HS-27A (cell line): ENCODE measurements at places on chromosomes 6 and 20.

DNA sequence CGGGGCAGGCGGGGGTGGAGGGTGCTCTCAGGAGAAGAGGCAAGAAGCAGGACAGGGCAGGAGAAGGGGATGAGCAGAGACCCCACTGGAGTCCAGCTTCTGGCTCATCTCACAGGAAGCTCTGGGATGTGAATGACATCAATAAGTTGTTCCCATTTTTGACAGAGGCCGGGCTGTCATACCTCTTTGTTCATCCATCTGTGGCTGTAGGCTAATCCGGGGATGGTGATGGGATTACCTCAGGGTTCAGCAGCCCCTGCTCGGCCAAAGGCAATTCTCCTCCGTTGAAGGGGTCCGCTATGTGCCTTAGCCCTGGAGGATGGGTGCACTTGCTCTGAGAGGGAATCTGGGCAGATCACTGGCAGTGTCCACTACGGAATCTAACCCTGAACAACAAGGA, 3.3 kb upstream of the TMC2 start:
- no peak for DNase-seq

GRCh38 chr20:17749978-17750721, 50.4 kb downstream of the BANF2 start:
- no peak for DNase-seq

DNA sequence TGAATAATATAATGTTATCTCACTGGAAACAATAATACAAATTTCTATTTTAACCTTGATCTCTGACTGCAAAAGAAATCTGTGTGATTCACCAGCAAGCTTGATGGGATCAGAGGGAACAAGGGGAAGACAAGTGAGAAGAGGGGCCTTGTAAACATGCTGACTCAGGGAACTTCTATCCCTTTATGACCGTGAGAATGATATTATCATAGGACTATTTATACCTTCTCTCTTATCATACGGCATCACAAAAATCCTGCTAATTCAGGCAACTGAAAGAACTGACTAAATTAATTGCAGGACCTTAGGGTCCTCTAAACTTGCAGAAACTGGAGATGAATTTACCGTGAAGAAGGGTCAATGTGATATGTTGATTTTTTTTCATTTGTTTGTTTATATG, 173.3 kb downstream of the PTPRK start:
- DNase-seq = no peak

DNA sequence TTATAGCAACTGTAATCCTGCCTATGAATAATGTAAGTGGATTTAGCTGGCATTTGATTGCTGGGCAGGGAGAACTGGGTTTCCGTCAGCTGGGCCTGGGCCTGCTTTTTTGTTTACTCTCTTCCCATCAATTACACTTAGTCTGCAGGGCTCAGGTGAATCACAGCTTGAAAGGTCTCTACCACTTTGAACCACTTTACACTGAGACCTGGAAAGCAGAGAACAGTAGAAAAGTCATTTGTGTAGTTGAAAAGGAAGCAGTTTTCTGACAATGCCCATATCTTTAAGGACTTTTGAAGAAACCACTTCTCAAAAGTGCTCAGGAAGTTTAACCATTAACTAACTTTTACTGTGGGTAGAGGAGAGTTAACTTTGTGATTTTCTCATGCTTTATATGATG, 315.4 kb upstream of the SASH1 start:
- no peak for DNase-seq

DNA sequence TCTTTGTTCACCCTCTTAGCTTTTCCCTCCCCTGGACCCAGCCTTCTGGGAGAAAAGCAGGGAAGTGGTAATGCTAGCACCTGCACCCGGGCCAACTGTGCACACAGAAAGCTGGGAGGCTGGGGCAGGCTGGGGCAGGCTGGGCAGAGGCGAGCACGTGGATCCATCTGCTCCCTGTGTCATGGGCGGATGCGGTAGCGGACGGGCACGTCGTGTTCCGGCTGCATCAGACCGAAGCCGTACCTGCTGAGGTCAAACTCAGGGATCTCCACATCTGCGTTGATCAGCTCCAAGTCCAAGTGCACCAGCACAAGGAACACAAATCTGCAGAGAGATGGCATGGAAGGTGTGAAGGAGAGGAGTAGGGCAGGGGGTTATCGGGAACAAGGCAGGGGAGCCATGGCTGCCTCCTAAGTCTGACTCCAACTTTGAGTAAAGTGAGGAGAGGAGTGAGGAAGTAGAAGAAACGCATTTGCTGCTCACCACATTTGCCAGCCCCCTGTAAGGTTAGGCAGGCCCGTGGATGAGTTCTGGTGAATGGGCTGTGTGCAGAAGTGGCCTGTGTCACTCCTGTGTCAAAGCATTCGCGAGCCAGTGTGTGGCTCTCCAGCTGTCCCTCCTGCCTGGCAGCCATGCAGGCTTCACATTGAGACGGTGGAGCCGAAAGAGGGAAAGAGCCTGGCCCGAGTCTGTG, 25.4 kb upstream of the KCNB1 start:
- no peak for DNase-seq

DNA sequence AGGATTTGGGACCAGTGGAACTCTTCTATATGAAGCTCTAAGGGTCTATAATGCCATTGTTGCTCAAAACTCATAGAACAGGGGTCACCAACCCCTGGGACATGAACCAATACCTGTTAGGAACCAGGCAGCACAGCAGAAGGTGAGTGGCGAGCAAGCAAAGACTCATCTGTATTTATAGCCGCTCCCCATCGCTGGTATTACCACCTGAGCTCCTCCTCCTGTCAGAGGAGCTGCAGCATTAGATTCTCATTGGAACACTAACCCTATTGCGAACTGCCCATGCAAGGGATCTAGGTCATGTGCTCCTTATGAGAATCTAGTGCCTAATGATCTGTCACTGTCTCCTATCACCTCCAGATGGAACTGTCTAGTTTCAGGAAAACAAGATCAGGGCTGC, 237.5 kb downstream of the C6orf118 start:
- DNase-seq = no peak

DNA sequence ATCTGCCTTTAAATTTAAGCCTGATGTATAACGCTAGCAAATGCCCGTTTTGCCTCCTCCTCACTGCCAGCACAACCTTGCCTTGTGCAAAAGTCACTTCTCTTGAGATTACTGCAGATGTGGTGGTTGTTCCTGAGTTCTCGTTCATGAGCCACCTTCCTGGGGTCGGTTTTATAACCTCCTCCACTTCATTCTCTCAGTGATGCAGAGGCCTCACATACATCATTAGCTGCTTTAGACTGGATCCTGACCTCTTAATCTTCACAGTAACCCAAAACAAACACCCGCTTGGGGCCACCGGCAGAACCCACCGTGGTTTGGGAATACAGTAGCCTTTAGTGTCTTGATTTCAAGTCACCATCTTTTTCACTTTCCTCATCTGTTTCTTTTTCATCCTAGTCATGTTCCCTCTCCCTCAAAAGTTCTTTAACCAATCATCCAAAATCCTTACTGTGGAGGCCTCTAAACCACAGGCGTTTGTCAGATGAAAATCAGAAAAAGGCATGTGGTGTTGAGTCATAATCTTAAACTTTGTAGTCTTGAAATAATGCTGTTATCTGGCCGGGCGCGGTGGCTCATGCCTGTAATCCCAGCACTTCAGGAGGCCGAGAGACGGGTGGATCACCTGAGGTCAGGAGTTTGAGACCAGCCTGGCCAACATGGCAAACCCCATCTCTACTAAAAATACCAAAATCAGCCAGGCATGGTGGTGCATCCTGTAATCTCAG, 430.3 kb upstream of the SOX4 start:
- peak; percentile 59 for DNase-seq

- DNase-seq = no peak
These were observed 88.1 kb downstream of the FOXC1 start for GRCh38 chr6:1697688-1698351.

- no peak for DNase-seq
These were observed 7.2 kb downstream of the SNX21 start for GRCh38 chr20:45840700-45841198.

DNA sequence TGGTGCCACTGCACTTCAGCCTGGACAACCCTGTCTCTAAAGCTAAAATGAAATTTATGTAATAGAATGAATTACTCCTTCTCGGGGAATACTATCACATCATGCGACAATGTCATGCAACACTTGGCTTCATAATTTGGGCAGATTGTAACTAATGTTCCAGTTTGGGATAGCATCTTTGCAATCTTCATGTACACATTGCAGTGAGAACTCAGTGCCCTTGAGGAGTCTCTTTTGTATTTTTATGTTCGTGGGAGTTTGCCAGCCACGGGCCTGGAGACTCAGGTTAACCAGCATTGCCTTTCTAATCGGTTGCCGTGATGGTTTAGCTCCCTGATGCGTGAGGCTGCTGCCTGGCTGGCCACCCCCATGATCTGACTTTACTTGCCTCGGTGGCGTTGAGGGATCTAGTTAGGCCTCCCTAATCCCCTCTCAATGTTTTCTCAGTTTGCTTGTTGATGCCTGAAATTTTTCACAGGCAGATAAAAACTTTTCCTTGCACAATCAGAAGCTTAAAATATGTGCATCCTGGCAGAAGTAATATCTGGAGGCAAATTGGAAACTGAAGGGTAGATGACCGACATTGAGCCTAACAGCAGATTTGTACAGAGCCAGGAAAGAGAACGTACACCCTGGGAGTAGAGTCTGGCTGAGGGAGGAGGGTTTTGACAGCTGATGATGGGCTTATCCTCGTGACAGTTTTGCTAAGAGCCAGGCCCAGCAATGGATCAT, 2.4 kb downstream of the GMPR start:
- no peak for DNase-seq

DNA sequence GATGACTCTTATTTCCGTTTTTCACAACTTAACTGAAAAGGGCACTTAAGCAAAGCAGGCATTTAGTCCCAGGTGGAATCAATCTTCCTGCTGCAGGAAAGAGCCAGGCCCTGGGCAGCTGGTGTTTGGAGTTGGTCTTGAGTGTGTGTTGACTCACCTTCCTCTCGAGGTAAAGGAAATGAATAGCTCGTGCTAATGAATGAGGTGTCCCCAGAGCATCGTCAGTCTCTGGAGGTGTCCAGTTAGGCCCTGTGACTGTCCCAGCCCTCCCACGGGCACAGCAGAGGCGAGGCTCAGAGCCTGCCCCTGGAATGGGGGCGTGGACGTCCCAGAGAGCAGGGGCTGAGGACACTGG, 277.7 kb downstream of the NRN1 start:
- DNase-seq = no peak
